Astrocyte of the spinal cord (primary cell): ENCODE measurements at places on chromosomes 5 and 9.

DNA sequence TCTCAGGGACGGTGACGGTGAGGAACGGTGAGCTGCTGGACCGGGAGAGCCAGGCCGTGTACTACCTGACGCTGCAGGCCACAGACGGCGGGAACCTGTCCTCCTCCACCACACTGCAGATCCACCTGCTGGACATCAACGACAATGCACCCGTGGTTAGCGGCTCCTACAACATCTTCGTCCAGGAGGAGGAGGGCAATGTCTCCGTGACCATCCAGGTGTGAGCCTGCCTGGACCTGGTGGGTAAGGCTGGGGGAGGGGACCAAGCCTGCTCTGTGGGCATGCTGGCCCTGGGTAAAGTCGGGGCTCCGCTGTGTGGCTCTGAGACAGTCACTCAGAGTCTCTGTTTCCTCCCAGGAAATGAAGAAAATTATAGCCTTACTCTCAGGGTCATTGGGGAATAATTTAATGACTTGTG is 29.3 kb downstream of the CDHR2 start:
- peak; percentile 26 for DNase-seq

DNA sequence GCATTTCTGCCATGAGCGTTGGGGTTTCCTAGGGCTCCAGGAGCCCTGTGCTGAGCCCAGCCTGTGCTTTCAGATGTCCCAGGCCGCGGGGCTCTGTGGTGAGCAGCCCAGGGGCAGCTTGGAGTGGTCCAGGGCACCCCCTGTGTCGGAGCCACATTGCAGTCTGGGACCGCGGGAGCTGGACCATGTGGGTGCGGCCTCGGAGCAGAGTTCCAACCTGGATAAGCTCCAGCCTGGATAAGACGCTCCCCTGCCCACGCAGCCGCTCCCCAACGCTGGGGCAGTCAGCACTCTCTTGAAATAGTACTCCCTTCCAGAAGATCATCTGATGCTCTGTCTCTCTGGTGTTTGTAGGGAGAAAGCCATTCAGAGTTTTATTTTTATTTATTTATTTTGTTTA is 111.1 kb downstream of the WNK2 start:
- no peak for DNase-seq

GRCh38 chr9:120914396-120914795 is 12.2 kb downstream of the TRAF1 start:
- no peak for DNase-seq

DNA sequence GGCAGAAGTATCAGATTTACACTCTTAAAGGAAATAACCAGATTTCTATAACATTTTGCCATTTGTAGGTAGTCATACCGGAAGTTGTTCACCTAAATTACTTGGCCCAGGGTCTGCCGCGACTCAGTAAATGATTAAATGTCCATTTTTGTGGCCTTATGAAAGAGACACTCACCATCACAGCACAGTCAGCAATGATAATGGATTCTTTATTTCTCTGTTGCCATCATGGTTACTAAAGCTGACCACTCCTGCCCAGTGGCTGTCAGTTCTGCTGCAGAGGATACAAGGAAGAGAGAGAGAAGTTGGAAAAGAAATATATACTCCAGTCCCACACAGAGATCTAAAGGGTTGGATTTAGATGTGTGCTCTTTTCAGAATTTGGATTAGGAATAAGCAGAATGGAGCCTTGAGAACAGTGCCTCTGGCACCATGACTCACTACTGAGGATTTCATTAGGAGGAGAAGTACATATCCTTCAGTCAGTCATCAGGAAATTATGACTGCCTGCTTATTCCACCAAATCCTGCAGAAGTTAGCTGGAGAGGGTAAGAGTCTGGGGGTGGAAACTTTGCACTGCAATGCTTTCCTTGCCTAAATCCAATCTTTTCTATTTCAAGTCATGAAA is 72.8 kb upstream of the EFNA5 start:
- DNase-seq, result peak; percentile 37

GRCh38 chr5:127806776-127807175 is 103.6 kb downstream of the CCDC192 start:
- no peak for DNase-seq

GRCh38 chr5:93428868-93429267 is 152.2 kb downstream of the NR2F1-AS1 start:
- peak; percentile 46 for DNase-seq

DNA sequence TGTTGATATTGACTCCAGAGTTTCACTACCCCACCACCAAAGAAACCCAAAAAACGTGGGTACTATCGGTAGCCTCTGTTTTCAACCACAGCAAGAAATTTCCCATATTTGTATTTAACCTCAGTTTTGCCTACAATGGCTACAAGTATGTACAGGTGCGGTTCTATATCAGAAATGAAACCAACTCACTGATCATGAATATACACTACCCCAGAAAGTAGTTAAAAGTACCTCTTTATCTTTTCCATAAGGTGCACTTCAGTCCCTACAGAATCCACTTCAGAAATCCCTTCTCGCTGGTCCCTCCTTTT is 140.6 kb upstream of the SLC12A2 start:
- no peak for DNase-seq
